ENCODE measurements at places on chromosomes 2 and 18.

DNA sequence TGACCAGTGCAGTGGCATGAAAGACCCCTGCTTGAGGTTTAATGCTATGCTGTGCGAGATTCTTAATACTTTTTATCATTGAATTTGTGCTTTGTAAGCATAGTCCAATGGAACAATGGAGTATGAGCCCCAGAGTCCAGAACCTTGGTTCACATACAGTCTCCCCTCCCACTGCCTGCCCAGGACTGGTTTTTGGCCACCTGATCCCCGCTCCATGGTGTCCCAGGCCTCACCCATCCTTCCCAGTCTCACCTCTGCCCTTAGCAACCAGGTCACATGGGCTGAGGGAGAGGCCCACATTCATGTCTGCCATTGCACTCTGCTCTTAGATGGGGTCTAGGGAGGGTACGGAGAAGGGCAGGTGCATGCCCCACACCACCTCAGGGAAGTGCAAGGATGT lies 6.3 kb downstream of the PDE11A start:
- no peak for DNase-seq

GRCh38 chr18:3511980-3512379 lies 62.0 kb downstream of the TGIF1 start:
- no peak for DNase-seq

GRCh38 chr18:6056171-6056910 lies 161.0 kb upstream of the TMEM200C start:
- DNase-seq, result no peak

DNA sequence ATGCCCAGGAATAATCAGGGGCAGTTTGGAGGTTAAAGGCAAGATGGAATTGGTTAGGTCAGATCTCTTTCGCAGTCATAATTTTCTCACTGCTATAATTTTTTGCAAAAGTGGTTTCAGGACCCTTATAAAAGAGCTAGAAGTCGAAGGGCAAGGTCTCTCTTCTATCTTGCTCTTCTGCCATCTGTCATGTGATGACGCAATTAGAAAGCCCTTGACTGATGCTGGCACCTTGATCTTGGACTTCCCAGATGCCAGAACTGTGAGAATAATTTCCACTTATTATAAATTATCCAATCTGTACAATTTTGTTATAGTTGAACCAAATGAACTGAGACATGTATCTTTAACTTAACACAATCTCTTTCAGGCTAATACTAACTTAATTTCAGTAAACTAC lies 6.3 kb upstream of the RALBP1 start:
- DNase-seq, result no peak

GRCh38 chr2:1715184-1716013 lies 28.9 kb downstream of the PXDN start:
- no peak for DNase-seq

GRCh38 chr2:178386986-178387597 lies 63.9 kb downstream of the PRKRA start:
- no peak for DNase-seq

GRCh38 chr2:130181325-130181879 lies at the start of gene SMPD4:
TSS of gene SMPD4 (minus strand) at chr2:130181602. CDS start at chr2:130176592, 5,010 bp downstream.
- DNase-seq, result peak; percentile 95

DNA sequence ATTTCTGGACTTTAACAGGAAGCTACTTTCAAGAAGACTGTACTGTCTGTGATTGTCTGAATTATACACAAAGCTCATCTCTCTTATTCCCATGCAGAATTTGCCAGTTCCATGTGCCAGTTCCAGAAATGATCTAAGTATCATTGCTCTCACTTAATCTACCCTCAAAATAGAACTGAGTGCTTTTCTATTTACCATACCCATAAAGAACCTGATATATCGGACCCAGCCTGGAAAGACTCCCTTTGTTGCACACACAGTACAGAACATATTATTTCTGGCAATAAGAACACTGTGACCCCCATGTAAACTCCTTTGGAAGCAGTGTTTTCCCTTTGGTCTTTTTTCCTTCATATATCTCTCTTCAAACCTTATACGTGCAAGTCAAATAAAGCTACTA lies 102.3 kb upstream of the TTN start:
- no peak for DNase-seq

GRCh38 chr2:16118611-16119590 lies 178.6 kb downstream of the MYCN start:
- DNase-seq, result no peak

- no peak for DNase-seq
Observed at GRCh38 chr2:219650426-219651248, 23.2 kb downstream of the SLC4A3 start.

GRCh38 chr2:227643990-227644551 lies 22.5 kb upstream of the SCYGR5 start:
- DNase-seq, result no peak
